Ovary (tissue), 10 donors: ENCODE measurements at places on chromosomes 1 and 21. TPM values are rescaled to one million over a fixed set of nuclear protein-coding genes. Genes with fewer than 3 reads are reported as not detected.

- no peak overlapping the region for H3K27ac ChIP-seq
- no peaks in the 10 kb centered on the region for H3K36me3 ChIP-seq
Observed at GRCh38 chr1:1196431-1197187, 9.8 kb downstream of the TNFRSF18 start.

- no peaks in the 10 kb centered on the region for H3K27me3 ChIP-seq
- no peaks in the 10 kb centered on the region for H3K4me1 ChIP-seq
- no peak overlapping the region for H3K27ac ChIP-seq
- no peak for DNase-seq
- H3K4me3 ChIP-seq = no peak overlapping the region
- no peaks in the 10 kb centered on the region for H3K36me3 ChIP-seq
Observed at GRCh38 chr1:174273190-174273589, 113.9 kb downstream of the RABGAP1L start.

GRCh38 chr1:172724765-172725613 lies 66.1 kb downstream of the FASLG start:
- H3K4me1 ChIP-seq = no peaks in the 10 kb centered on the region
- H3K36me3 ChIP-seq = no peaks in the 10 kb centered on the region
- H3K27ac ChIP-seq = no peak overlapping the region
- no peaks in the 10 kb centered on the region for H3K27me3 ChIP-seq
- no peak for DNase-seq

DNA sequence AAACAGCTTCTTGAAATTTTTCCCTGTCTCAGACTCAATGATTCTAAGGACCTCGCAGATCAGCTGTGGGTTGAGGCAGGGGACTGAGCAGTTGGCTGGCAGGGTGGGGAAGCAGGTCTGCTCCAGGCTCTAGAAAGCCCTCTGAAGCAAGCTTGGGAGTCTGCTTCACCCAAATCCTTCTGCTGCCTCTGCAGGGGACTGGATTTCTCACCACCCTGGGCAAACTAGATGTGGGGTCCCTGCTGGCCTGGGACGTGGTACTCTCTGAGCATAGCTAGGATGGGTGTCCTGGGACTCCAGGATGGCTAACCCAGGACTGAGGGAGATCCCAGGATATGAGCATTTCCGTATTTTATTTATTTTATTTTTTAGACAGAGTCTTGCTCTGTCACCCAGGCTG lies 89.3 kb downstream of the LAMC2 start:
- H3K27me3 ChIP-seq = no peaks in the 10 kb centered on the region
- H3K36me3 ChIP-seq = no peaks in the 10 kb centered on the region
- no peak for DNase-seq
- H3K27ac ChIP-seq = no peak overlapping the region

DNA sequence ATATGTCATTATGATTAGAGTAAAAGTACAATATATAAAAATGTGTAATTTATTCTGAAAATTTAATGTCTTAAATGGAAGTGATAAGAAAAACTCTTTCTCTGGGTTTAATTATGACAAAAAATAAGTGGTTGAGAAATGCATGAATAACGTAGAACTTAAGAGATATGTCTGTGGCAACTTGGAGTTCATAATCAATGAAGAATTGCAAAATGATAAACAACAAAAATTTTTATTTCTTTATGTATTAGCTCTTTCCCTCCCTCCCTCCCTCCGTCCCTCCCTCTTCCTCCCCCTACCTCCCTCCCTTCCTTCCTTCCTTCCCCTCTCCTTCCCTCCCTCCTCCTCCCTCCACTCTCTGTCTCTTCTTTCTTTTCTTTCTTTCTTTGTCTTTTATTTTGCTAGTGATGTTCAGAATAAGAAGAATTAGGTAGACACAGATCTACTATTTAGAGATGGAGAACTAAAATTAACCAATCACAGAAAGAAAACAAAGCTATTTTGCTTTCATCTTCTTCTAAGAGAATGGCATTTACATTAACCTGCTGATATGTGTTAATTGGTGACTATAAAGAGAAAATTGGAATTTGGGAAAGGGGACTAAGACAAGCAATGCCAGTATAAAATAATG lies 96.3 kb upstream of the PDC start:
- H3K27ac ChIP-seq = no peak overlapping the region
- no peaks in the 10 kb centered on the region for H3K36me3 ChIP-seq
- no peak for DNase-seq
- H3K4me3 ChIP-seq = no peak overlapping the region
- no peaks in the 10 kb centered on the region for H3K4me1 ChIP-seq
- H3K27me3 ChIP-seq = no peaks in the 10 kb centered on the region

GRCh38 chr1:16120407-16120806 lies 35.5 kb downstream of the EPHA2 start:
- H3K27me3 ChIP-seq = no peaks in the 10 kb centered on the region

DNA sequence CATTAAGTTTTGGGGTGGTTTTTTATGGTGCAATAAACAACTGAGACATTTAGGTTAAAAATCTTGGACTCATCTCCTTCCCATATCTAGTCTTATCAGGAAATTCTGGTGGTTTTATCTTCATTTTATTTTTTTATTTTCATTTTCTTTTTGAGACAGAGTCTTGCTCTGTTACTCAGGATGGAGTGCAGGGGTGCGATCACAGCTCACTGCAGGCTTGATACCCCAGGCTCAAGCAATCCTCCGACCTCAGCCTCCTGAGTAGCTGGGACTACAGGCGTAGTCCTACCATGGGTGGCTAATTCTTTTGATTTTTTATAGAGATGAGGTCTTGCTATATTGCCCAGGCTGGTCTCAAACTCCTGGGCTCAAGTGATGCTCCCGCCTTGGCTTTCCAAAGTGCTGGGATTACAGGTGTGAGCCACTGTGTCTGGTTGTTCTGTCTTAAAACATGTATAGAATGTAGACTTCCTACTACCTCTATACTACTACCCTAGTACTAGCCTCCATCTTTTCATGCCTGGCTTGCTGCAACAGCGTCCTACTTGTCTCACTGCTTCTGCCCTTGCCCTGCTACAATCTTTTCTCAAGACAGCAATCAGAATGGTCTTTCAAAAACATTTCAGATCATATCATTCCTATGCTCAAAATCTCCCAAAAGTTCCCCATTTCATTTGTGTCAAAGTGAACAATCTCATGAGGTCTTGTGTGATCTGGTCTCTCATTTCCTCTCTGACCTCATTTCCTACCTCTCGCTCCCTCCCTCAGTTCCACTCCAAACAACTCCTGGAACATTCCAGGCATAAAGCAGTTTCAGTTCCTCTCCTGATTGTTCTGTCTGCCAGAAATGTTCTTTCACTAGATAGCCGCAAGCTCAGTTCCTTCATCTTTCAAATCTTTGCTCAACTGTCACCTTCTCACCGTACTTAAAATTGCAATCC lies 5.9 kb upstream of the FCGR2A start:
- H3K4me3 ChIP-seq = no peak overlapping the region
- H3K36me3 ChIP-seq = no peaks in the 10 kb centered on the region
- no peak for DNase-seq
- H3K27me3 ChIP-seq = no peaks in the 10 kb centered on the region
- no peak overlapping the region for H3K27ac ChIP-seq
- H3K4me1 ChIP-seq = no peaks in the 10 kb centered on the region

GRCh38 chr1:31811605-31812004 lies 4.2 kb downstream of the SPOCD1 start:
- DNase-seq = no peak
- no peaks in the 10 kb centered on the region for H3K27me3 ChIP-seq
- H3K4me3 ChIP-seq = no peak overlapping the region
- no peaks in the 10 kb centered on the region for H3K36me3 ChIP-seq
- H3K4me1 ChIP-seq = no peaks in the 10 kb centered on the region

- H3K4me3 ChIP-seq = no peak overlapping the region
- no peak for DNase-seq
- H3K36me3 ChIP-seq = no peaks in the 10 kb centered on the region
- H3K27me3 ChIP-seq = no peaks in the 10 kb centered on the region
- H3K4me1 ChIP-seq = no peaks in the 10 kb centered on the region
Observed at GRCh38 chr1:202711949-202712635, 1.8 kb upstream of the SYT2 start.

GRCh38 chr21:29181799-29182470 lies 51.5 kb downstream of the MAP3K7CL start:
- H3K27ac ChIP-seq = no peak overlapping the region
- H3K4me3 ChIP-seq = peak overlapping the region; percentile 31
- no peaks in the 10 kb centered on the region for H3K27me3 ChIP-seq
- no peak for DNase-seq
- H3K36me3 ChIP-seq = no peaks in the 10 kb centered on the region

DNA sequence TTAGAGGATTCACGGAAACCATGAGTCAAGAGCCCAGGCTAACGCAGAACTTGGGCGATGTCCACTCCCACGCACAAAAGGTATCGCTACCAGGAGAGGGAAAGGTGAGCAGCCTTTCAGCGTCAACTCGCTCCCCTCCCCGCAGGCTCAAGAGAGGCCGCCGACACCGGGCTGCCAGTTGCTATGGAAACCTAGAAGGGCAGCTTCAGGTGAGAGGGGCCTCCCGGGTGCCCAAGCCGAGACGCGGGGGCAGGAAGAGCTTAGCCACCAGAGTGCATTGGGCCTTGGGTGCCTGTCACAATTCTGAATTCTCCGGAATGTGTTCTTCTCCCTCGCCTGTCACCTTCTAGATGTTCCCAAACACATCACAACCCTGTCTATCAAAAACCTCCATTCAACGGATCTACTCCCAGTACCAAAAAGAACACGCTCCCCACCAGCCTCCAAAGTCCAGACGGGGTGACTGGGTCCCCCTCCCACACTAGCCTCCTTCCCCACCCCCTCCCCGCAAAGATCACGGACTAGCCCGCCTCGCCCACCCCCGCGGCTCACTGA lies 694 bp downstream of the MEAF6 start:
- H3K27ac ChIP-seq = no peak overlapping the region
- no peaks in the 10 kb centered on the region for H3K36me3 ChIP-seq
- DNase-seq = peak; percentile 38
- H3K4me3 ChIP-seq = peak overlapping the region; percentile 62
- H3K4me1 ChIP-seq = peaks cover 10% of the 10 kb centered on the region

- no peak for DNase-seq
- H3K4me3 ChIP-seq = no peak overlapping the region
- H3K27me3 ChIP-seq = no peaks in the 10 kb centered on the region
- H3K27ac ChIP-seq = no peak overlapping the region
- peaks cover 7% of the 10 kb centered on the region for H3K4me1 ChIP-seq
- H3K36me3 ChIP-seq = no peaks in the 10 kb centered on the region
Observed at GRCh38 chr1:155060736-155061135, 2.8 kb upstream of the EFNA4 start.

- H3K27me3 ChIP-seq = no peaks in the 10 kb centered on the region
- peaks cover 3% of the 10 kb centered on the region for H3K4me1 ChIP-seq
- no peak for DNase-seq
- no peak overlapping the region for H3K4me3 ChIP-seq
Observed at GRCh38 chr1:183124259-183124658, 61.8 kb upstream of the LAMC2 start.

DNA sequence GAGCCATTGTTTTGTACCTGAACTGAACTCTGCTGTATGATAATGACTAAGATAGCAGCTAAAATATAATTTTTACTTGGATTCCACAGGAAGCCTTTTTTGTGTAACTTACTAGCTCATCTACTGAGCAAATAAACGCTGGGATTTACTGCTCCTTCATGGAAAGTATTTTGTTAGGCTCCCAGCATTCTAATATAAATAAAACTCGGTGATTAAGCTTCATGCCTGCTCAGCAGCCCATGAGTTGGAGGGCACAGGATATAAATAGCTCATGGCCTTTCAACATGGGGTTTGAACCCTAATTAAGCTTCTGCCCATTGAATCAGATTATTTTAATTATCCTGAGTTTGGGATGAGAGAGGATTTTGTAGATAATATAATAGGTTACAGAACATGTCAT lies 180.0 kb downstream of the PCP4 start:
- no peak overlapping the region for H3K27ac ChIP-seq
- no peaks in the 10 kb centered on the region for H3K4me1 ChIP-seq
- H3K4me3 ChIP-seq = no peak overlapping the region
- no peak for DNase-seq
- H3K36me3 ChIP-seq = no peaks in the 10 kb centered on the region

- H3K27ac ChIP-seq = no peak overlapping the region
- no peaks in the 10 kb centered on the region for H3K36me3 ChIP-seq
- H3K4me1 ChIP-seq = no peaks in the 10 kb centered on the region
- no peaks in the 10 kb centered on the region for H3K27me3 ChIP-seq
- H3K4me3 ChIP-seq = no peak overlapping the region
Observed at GRCh38 chr1:230581446-230582079, 60.7 kb upstream of the COG2 start.

The SLC9C2 gene
- 5.3 TPM for total RNA-seq

The OPRD1 gene
- total RNA-seq = 0.02 TPM

The INSRR gene
- total RNA-seq = not detected

The ARMH1 gene
- total RNA-seq = 13.8 TPM

The AK5 gene
- 0.70 TPM for total RNA-seq

The LCE1C gene
- not detected for total RNA-seq
